ENCODE measurements at places on chromosomes 4 and X. TPM values are rescaled to one million over a fixed set of nuclear protein-coding genes. Genes with fewer than 3 reads are reported as not detected.

The ARL13A gene
- total RNA-seq, result not detected

The HSD17B13 gene
- not detected for total RNA-seq

The EDNRA gene
- total RNA-seq, result 8.1 TPM

The TLR2 gene
- total RNA-seq, result 59.5 TPM

The SASH3 gene
- total RNA-seq, result 18.3 TPM

The HMGB3 gene
- 18.1 TPM for total RNA-seq

The GNRHR gene
- not detected for total RNA-seq

The SHISA3 gene
- total RNA-seq, result 31.7 TPM
